ENCODE measurements at places on chromosomes 16 and 17. TPM values are rescaled to one million over a fixed set of nuclear protein-coding genes. Genes with fewer than 3 reads are reported as not detected.

Gene CDH1
- total RNA-seq, result 425 TPM

Gene ADAM11
- 2.8 TPM for total RNA-seq

Gene DEXI
- total RNA-seq, result 41.3 TPM

Gene TPSAB1
- total RNA-seq, result 139 TPM

Gene TBC1D3E
- not detected for total RNA-seq

Gene CNGB1
- 0.29 TPM for total RNA-seq

Gene MPV17L
- total RNA-seq, result 10.1 TPM

Gene XPO6
- 88.4 TPM for total RNA-seq

Gene CD300A
- 15.2 TPM for total RNA-seq

Gene TBC1D3G
- not detected for total RNA-seq

Gene KRT222
- total RNA-seq, result 12.7 TPM

Gene NPIPB13
- total RNA-seq, result 12.5 TPM

Gene KRTAP4-4
- total RNA-seq, result not detected

Gene PIPOX
- total RNA-seq, result 3.5 TPM

Gene PRR11
- total RNA-seq, result 2.0 TPM

- no peak for DNase-seq
These were observed at the start of gene WSCD1 for GRCh38 chr17:6069539-6070429. WSCD1 (plus strand) TSS chr17:6070379; CDS start chr17:6080659, 10,280 bp downstream.

DNA sequence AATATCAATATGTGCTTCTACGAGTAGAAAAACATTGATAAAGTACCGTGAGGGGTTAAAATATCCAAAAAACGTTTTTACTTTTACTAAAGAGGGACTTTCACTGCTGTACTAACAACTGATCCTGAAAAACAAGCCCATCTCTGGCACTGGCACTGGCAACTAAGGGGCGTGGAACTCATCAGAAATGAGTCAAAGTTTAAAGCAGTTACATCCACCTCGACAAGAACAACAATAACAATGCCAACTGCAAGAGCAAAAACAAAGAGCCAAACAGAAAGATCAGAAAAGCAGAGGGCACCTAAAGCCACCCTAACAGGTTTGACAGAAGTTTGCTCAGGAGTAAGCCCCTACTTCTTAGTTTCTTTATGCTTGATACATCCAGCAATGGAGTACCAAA lies 13.1 kb downstream of the MBTPS1 start:
- no peak for DNase-seq

- DNase-seq, result no peak
These were observed 2.1 kb downstream of the NME1 start for GRCh38 chr17:51155416-51155815.

- DNase-seq, result no peak
These were observed 3.0 kb downstream of the SBK1 start for GRCh38 chr16:28295276-28295675.

- no peak for DNase-seq
These were observed 592 bp downstream of the ALDOA start for GRCh38 chr16:30065943-30066760.

GRCh38 chr17:10737168-10737622 lies 7.4 kb upstream of the TMEM220 start:
- peak; percentile 91 for DNase-seq

DNA sequence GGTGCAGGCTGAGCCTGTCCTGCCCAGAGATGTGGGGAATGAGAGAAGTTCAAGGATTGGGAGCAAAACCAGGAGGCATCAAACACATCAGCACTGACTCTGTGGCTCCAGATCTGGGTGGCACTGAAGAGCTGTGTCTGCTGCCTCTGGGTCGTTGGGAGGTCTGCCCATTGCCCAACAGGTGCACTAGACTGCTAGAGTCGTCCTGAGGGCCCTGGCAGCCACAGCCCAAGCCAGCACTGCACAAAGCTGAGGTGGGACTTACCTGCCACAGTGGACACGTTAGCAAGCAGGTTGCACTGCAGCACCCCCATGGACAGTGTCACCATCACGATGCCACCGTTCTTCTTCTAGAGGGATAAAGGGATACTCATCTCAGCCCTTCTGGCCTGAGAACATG lies 3.3 kb downstream of the DPEP3 start:
- no peak for DNase-seq

GRCh38 chr16:84568066-84568465 lies 49.8 kb downstream of the COTL1 start:
- DNase-seq, result no peak

DNA sequence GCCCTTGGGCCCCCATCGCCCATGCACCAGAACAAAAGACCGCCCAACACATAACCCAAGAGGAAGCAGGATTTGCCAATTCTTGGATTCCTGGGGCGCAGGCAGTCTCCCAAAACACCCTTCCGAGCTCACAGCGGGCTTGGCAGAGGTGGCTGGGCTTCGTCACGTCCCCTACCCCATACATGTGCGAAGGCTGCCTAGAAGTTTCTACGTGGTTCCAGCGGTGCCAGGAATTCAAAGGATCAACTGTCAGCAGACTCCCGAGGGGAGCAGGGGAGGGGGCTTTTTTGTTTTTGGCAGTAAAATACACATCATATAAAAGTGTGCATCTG lies 80.8 kb upstream of the PLCG2 start:
- DNase-seq, result no peak

GRCh38 chr16:84511180-84511800 lies 6.8 kb upstream of the MEAK7 start:
- DNase-seq, result peak; percentile 84

- DNase-seq, result no peak
These were observed 3.5 kb downstream of the CD300LB start for GRCh38 chr17:74527756-74528155.

- no peak for DNase-seq
These were observed 282.4 kb upstream of the EEF2KMT start for GRCh38 chr16:5379954-5380353.

- no peak for DNase-seq
These were observed 814 bp upstream of the DYNLL2 start for GRCh38 chr17:58082341-58082869.

GRCh38 chr17:16083223-16083622 lies 83.6 kb downstream of the TTC19 start:
- no peak for DNase-seq

GRCh38 chr16:70395345-70395901 lies 43.5 kb downstream of the ST3GAL2 start:
- DNase-seq, result peak; percentile 58

DNA sequence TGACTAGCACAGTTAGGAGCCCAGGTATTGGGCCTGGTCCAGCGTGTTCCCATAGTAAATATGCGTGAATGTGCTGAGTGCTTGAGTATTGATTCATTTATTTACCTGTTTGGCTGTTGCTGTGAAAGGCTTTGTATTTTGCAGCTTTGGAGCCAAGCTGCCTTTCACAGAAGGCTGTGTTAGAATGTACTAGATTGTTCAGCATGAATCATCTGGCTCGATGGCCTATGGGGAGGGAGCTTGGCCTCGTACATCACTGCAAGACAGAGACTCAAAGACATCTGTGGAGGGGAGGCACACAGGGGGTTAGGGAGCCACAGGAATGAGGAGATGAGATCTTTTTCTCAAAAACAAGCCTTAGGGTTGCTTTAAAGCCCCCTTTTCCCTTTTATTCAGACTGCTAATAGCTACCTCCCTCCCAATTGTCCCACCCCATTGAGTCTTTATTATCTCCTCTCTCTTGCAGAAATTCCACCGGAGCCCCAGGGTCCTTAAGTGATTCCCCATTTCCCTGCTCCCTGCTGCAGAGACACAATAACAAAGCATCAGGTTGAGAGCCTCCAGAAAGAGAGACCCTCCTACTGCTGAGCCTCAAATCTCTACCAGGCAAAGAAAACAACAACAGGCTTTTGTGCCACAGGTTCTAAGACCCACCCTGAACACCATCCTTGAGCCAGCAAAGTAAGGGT lies 307.2 kb downstream of the ABCC12 start:
- DNase-seq, result peak; percentile 34

- DNase-seq, result no peak
These were observed 129.7 kb upstream of the CHMP6 start for GRCh38 chr17:80861892-80862291.

- DNase-seq, result no peak
These were observed 35.4 kb upstream of the LITAF start for GRCh38 chr16:11621920-11622651.

DNA sequence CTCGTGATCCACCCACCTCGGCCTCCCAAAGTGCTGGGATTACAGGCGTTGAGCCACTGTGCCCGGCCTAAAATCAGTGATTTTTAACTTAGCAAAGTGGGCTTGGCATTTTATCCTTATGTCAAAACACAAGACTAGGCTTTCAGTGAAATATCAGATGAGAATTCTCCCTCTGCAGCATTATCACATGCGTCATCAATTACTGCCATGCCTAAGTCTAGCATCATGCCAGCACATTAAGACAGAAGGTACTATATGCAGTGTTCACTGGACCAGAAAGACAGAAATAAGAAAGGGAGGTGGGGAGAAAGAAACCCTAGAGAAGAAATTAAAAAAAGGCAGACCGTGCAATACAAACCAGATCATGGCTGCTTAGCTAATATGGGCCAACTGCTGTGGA lies 29.8 kb downstream of the GPATCH8 start:
- DNase-seq, result no peak

- no peak for DNase-seq
These were observed 219.1 kb downstream of the STX8 start for GRCh38 chr17:9356488-9356911.

DNA sequence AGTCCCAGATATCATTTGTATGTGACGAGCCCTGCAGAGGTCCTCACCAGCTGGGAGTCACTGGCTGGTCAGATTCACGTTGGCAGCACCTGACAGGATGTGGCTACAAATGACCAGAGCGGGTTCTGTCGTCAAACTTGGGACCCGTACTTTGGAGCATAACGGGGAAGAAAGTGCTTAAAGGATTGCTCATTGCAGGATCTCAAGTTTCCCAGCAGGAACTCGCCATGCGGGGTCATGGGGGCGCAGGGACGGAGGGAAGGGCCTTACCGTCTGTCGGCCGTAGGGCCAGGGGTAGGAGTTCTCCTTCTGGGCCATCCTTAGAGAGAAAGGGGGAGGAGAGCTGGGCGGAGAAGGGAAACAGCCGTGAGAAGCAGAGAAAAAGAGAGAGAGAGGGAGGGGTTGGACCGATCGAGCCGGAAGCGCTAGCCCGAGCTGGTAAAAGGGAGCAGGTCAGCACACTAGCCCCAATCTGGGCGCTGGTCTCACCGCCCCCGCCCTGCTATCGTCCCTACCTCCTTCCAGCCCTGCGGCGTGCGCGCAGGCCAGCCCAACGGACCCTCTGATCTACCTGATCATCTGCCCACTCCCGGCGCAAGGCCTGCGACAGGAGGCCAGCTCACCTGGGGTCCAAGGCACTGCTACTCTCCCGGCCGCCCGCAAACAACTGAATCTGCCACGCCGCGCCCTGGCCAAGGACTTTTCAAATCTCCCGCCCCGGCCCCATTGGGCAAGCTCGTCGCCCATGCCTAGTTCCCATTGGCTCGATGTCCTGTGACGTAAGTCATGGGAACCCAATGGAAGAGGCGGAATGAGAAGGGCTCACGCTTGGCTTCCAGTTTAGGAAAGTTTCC lies at the start of gene AURKB:
Gene AURKB (minus strand): TSS at position 669 of the 854 bp plus-strand sequence. CDS start 351 bp downstream, at position 318.
- peak; percentile 96 for DNase-seq

- DNase-seq, result no peak
These were observed 201.4 kb upstream of the CHMP6 start for GRCh38 chr17:80790021-80790765.

DNA sequence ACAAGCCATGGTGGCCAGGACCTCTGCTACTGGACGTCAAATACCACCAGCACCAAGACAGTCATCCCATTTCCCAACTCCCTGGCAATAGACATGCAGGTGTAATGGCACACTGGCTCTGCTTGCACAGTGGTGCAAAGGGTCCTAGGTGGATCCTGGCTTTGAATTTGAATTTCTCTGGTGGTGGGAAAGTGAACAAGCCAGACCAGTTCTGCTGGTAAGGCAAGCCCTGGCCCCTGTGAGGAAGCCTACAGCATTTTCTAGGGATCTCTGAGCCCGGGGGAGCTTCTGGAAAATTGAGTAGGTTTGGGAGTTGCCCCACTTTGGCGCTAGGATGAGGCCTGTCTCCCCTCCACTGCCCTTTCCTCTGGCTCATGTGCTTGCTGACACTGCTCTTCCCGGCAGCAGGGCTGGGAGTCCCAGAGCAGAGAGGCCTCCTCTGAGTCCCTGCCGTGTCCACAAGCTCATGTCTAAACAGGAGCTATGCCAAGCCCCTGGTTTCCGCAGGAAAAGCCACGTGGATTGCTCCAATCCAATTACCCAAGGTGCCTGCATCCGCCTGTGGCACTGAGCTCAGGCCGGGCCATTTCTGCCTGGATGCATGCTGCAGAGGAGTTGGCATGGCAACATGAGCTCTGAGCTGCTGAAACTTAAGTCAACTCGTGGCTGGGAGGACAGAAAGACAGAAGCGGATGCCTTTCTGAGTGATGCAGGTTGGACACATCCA lies 67.0 kb downstream of the PRMT7 start:
- DNase-seq, result no peak

- no peak for DNase-seq
These were observed 505.8 kb downstream of the KCNJ2 start for GRCh38 chr17:70675070-70675590.

- DNase-seq, result no peak
These were observed 20.9 kb downstream of the ZFHX3 start for GRCh38 chr16:73026754-73027684.

- no peak for DNase-seq
These were observed 6.6 kb downstream of the HSD11B2 start for GRCh38 chr16:67437513-67437912.

DNA sequence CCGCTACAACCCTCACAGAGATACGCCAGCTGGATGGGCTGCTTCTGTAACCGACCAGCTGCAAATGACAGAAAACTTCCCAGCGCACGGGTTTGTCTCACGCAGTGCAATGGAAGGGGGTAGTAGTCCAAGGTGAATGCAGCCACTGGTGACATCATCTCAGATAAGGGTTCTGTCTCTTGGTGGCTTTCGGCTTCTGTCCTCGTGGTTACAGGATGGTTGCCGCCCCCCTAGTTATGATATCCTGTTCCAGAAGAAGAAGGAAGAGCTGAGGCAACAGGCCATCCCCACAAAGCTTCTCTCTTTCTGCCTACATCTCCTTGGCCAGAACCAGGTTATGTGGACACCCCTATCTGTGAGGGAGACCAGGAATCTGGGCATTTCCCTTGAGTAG lies 40.3 kb upstream of the BAHCC1 start:
- no peak for DNase-seq

DNA sequence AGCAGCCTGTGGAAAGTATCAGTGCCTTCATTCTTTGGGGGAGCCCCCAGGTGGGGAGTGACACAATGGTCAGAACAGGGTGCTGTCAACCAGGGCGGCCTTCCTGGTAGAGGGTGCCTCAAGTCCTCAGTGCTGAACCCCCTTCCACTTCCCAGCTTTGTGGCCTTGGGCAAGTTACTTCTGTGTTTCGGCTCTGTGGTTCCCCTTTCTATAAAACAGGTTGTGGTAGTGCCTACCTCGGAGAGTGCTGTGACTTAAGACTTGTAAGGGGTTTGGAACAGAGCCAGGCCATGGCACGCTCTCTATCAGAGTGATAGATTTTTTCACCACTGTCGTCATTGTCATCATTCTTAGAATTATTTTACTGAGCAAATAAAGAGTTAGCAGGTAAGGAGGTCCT lies 141.1 kb downstream of the CCDC182 start:
- peak; percentile 71 for DNase-seq
